ENCODE measurements at places on chromosomes 3 and 15. TPM values are rescaled to one million over a fixed set of nuclear protein-coding genes. Genes with fewer than 3 reads are reported as not detected.

Gene SPESP1
- 0.99 TPM for total RNA-seq

Gene LNP1
- 3.4 TPM for total RNA-seq

Gene OR5K2
- total RNA-seq, result not detected

Gene IGF2BP2
- total RNA-seq, result 39.1 TPM

Gene ALDH1L1
- 8.8 TPM for total RNA-seq

Gene TF
- total RNA-seq, result 43.0 TPM

Gene AGTR1
- 39.6 TPM for total RNA-seq

Gene ST8SIA2
- 3.2 TPM for total RNA-seq

Gene GPR62
- total RNA-seq, result 0.20 TPM

Gene SETMAR
- 20.0 TPM for total RNA-seq

Gene IMPG2
- 0.59 TPM for total RNA-seq

Gene ITIH1
- 1.3 TPM for total RNA-seq

Gene NEK11
- 14.9 TPM for total RNA-seq

Gene ACAD11
- total RNA-seq, result 40.4 TPM

Gene RBPMS2
- 0.59 TPM for total RNA-seq

Gene IGSF11
- 1.6 TPM for total RNA-seq

Gene KLHL40
- 13.4 TPM for total RNA-seq

Gene CD200R1
- 6.3 TPM for total RNA-seq

Gene MINDY4B
- not detected for total RNA-seq

Gene EOGT
- total RNA-seq, result 18.2 TPM

Gene PSTPIP1
- 4.3 TPM for total RNA-seq

Gene KCNMB3
- 2.0 TPM for total RNA-seq

Gene TBL1XR1
- 138 TPM for total RNA-seq

Gene SYNPR
- 0.20 TPM for total RNA-seq

Data from skin of body (tissue), 3 donors.